ENCODE measurements at places on chromosomes 7 and 10. TPM values are rescaled to one million over a fixed set of nuclear protein-coding genes. Genes with fewer than 3 reads are reported as not detected.

- DNase-seq = no peak
Measured at GRCh38 chr7:37912756-37913155, 3.9 kb downstream of the SFRP4 start.

GRCh38 chr10:112262546-112262945, 20.7 kb upstream of the TECTB start:
- DNase-seq = no peak

DNA sequence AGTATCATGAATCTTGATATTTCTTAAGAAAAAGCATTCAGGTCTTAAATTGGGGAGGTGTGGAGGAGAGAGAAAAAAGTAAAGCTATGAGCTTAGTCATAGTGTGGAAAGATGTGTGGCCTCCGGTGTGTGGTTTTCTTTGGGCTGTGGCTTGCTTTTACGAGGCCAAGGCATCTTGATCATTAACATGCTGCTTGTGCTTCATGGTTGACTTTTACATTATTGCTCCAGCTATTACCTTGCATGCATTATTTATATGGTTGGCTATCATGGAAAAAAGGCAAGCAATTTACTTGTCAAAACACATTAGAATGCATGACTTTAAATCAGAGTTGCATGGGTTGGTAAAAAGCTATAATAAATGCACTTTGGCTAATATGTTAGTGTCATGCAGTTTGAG, 300.7 kb upstream of the ADARB2 start:
- no peak for DNase-seq

DNA sequence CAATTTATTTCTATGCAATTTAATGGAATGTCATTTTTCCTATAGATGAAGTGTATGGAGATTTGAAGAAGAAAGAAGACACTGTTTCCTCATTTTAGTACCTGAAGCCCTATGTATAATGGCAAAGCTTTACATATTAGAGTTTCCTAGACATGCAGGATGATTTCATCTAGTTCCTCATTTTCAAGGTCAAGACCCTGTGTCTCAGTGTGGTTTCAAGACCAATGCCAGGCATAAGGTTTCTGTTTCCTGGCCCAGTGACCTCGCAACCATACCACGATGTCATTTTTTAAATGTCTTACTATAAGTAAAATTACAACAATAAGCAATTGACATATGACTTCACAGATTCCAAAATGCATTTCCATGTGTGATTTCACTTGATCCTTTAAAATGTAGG, 336.5 kb upstream of the PRKCQ start:
- DNase-seq = no peak

- DNase-seq = no peak
Measured at GRCh38 chr7:150479023-150479716, 28.7 kb downstream of the GIMAP8 start.

- DNase-seq = no peak
Measured at GRCh38 chr7:25069900-25070443, 55.1 kb downstream of the CYCS start.

Gene BMS1
- total RNA-seq = 16.7 TPM

Gene FAM221A
- total RNA-seq = 6.2 TPM

Measured in activated naive CD8-positive, alpha-beta T cell treated with anti-CD3 and anti-CD28 coated beads, Interleukin-2, amount 10 ng/mL, durations not matched to agents 7 days and 5 days (primary cell).